Stomach (tissue), 19 donors: ENCODE measurements at places on chromosomes 11 and 22. TPM values are rescaled to one million over a fixed set of nuclear protein-coding genes. Genes with fewer than 3 reads are reported as not detected.

Gene OR2D2
- total RNA-seq: not detected

Gene OOSP4A
- total RNA-seq: not detected

Gene CCDC116
- not detected for total RNA-seq

Gene PKDREJ
- total RNA-seq: not detected

Gene CCDC89
- 2.9 TPM for total RNA-seq

DNA sequence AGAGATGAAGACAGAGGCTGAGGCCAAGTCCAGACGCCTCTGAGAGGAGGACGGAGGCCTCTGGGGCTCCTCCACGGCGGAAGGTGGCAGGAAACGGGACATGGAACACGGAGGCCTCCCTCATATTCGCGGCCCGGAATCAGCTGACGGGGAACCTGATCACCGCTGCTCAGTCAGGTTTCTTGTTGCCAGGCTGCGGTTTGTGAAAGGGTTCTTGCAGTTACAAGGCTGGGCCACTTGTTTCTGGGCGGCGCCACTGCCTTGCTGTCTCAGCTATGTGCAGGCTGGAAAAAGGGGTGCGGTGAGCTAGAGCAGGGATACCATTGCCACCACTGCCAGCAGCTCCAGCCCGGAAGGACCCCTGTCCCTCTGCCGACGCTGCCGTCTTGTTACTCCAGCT, 10.0 kb upstream of the MMP1 start:
- DNase-seq: peak; percentile 57
- H3K4me3 ChIP-seq: no peak overlapping the region
- peaks cover 4% of the 10 kb centered on the region for H3K27me3 ChIP-seq
- peaks cover 5% of the 10 kb centered on the region for H3K4me1 ChIP-seq
- H3K27ac ChIP-seq: no peak overlapping the region

GRCh38 chr11:132312701-132313111, 942.3 kb downstream of the NTM start:
- no peaks in the 10 kb centered on the region for H3K4me1 ChIP-seq
- H3K27me3 ChIP-seq: no peaks in the 10 kb centered on the region
- no peak overlapping the region for H3K27ac ChIP-seq
- no peak overlapping the region for H3K4me3 ChIP-seq
- no peaks in the 10 kb centered on the region for H3K36me3 ChIP-seq

- H3K27ac ChIP-seq: no peak overlapping the region
- no peak overlapping the region for H3K4me3 ChIP-seq
- no peak for DNase-seq
- H3K4me1 ChIP-seq: peaks cover 6% of the 10 kb centered on the region
These were observed 2.8 kb downstream of the C11orf71 start for GRCh38 chr11:114397349-114397982.

- H3K36me3 ChIP-seq: no peaks in the 10 kb centered on the region
- no peaks in the 10 kb centered on the region for H3K27me3 ChIP-seq
- H3K4me1 ChIP-seq: peaks cover 43% of the 10 kb centered on the region
- H3K27ac ChIP-seq: peak overlapping the region; percentile 49
These were observed 20.3 kb downstream of the DKK3 start for GRCh38 chr11:11988099-11988651.

DNA sequence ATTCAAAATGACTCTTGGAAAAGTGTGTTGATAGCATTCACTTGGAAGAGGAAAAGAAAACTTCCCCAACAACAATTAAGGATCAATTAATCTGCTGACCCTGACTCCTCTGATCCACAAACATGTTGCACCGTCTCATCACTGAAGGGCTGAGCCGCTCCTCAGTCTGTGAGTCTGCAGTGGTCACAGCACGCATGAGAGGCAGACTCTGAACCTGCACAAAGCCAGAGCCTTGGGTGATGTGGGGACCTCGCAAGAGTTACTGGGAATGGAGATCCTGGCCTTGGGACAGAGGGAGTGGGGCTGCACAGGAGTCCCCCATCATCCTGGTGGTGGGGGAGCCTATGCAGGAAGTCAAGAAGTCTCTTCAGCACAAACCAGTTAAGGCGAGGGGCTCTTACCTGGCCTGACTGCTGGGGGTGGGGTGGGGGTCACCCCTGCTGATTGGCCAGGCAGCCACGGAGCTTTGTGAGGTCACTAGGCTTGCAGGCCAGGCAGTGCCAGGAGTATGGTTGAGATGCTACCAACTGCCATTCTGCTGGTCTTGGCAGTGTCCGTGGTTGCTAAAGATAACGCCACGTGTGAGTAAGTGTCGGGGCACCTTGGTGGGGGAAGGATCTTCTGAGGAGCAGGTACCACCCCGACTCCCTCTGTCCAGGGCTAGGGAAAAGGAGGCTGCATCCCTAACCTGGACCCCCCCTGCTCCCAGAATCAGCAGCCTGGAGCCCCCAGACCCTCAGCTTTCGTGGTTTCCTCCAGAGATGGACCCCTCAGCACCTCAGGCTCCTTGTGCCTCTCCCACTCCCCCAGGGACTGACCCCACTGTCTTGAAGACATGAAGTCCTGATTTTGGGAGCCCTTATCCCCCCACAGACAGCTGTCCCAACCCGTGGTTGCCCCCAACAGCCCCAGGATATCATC, at the start of gene ACR:
Gene ACR, plus strand, starts transcription at position 477 of the 921 bp plus-strand sequence. Its CDS starts 32 bp downstream, at position 509.
- H3K27ac ChIP-seq: no peak within 1 kb of the TSS
- H3K36me3 ChIP-seq: no peaks in the 10 kb centered on the region
- no peak within 1 kb of the TSS for H3K4me3 ChIP-seq
- no peaks in the 10 kb centered on the region for H3K27me3 ChIP-seq

DNA sequence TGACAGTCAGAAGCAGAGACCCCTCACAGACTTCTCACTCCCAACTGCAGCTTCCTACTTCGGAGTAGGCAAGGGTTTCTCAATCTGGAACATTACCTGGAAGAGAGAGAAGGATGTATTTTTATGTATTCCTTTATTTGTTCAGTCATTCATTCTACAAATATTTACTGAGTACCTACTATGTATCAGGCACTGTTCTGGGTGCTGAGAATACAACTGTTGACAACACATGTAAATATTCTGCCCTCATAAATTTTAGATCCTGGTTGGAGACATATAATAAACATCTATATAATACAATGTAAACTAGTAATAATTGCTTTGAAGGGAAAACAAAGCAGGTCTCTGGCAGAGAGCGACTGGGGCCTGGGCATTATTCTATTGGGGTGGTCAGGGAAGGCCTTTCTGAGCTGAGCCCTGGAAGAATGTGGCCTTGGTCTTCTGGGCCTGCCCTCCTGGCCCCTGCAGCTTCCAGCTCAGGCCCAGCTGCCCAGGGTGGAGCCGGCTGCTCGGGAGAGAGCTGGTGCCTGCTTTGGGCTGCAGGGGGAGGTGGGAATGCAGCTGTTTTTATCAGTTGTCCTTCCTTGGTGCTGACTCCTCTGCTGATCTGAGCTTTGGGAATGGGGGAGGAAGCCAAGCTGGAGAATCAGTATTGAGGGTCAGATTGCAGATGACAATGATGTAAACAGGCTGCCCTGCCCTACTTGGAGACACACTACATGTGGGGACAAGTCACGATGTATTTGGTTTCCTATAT, 46.8 kb downstream of the PKNOX2 start:
- no peaks in the 10 kb centered on the region for H3K27me3 ChIP-seq
- H3K36me3 ChIP-seq: no peaks in the 10 kb centered on the region
- H3K4me3 ChIP-seq: no peak overlapping the region
- H3K27ac ChIP-seq: no peak overlapping the region

GRCh38 chr22:35195821-35196220, 61.5 kb upstream of the HMGXB4 start:
- DNase-seq: no peak
- no peak overlapping the region for H3K4me3 ChIP-seq
- H3K27me3 ChIP-seq: no peaks in the 10 kb centered on the region
- H3K27ac ChIP-seq: no peak overlapping the region
- H3K36me3 ChIP-seq: no peaks in the 10 kb centered on the region
